ENCODE measurements at places on chromosomes 4 and X.

- DNase-seq = no peak
Measured at GRCh38 chr4:159434114-159434870, 331.4 kb downstream of the RAPGEF2 start.

DNA sequence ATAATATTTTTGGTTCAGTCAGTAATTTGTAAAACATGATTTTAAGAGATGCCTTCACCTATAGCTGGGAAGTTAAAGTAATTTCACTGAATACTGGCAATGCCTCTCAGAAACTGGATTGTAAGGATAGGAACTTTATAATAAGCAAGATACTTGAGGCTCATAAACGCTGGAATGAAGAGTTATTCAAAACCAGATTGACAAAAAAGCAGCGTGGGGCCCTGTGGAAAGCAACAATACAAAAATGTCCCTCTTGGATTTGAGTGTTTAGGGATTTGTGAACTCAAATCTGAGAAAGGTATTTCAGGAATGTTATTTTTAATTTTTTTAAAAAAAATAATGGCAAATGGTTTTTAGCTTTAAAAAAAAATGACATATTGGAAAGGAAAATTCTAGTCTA is 94.6 kb downstream of the ANK2 start:
- no peak for DNase-seq

- no peak for DNase-seq
Measured at GRCh38 chrX:2176733-2177132, 324.0 kb downstream of the DHRSX start.

DNA sequence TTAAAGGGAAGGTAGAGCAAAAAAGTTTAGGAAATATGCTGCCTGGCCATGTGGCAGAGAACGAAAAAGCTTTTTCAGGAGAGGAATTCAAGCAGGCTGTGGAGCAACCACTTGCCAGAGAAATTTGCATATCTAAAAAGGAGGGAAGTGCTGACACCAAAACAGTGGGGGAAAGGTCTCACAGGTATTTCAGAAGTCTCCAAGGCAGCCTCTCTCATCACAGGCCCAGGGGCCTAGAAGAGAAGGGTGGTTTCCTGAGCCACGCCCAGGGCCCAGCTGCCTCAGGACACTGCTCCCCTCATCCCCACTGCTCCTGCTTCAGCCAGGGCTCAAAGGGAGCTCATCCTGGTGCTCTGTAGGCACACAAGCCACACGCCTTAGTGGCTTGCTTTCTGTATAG is 29.9 kb upstream of the STS start:
- DNase-seq = no peak

DNA sequence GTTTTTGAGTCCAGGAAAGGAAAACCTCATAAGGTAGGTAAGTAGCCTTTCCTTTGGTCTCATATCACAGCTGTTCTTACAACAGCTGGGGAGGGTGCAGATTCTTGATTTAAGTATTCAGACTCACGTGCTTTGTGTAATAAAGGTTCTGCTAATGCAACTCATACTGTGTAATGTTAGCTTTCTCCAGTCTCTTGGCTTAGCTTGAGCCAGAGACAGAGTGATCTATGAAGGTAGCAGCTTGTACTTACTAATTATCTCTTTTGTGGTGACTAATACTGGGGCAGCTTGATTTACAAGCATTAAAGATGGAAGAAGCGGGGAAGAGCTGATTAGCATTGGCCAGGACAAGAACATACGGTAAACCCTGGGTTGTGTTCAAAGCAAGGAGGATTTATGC is 80.3 kb downstream of the LNX1 start:
- DNase-seq = no peak

GRCh38 chr4:64911846-64912245 is 502.6 kb upstream of the TECRL start:
- no peak for DNase-seq

GRCh38 chrX:41429592-41429991 is 17.6 kb upstream of the NYX start:
- no peak for DNase-seq

- DNase-seq = no peak
Measured at GRCh38 chr4:83618991-83619645, 83.2 kb downstream of the GPAT3 start.

DNA sequence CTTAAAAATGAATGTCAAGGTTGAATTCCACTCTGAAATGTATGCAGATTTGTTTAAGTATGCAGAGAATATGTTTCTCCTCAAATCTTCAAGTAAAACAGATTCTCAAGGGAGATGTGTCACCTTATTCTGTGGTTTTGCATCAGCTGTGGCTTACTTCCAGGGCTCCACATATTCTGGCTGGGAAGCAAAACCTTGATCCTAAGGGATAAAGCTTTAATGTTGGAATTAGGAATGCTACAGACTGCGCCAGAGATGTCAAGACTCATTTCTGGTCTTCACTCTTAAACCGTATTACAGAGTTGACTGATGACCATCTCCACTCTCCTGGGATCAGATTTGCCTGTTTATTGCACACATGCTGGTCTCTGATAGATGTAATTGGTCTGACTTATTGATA is 143.9 kb upstream of the DIPK2B start:
- DNase-seq = no peak

DNA sequence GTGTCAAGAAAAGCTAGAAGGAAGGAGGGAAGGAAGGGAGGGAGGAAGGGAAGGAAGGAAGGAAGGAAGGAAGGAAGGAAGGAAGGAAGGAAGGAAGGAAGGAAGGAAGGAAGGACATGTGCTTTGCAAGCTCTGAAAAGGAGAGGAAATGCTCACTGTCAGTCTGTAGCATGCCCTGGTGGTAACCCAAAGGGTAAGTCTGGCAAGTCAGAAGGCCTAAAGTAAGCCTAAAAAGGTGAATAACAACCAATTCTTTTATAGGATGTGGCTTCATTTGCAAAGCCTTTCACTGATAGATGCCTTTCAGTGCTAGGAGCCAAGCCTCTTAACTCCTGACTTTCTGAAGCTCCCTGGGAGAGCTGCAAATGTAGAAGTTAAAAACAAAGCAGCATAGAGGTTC is 542.6 kb downstream of the CFAP47 start:
- DNase-seq = no peak

DNA sequence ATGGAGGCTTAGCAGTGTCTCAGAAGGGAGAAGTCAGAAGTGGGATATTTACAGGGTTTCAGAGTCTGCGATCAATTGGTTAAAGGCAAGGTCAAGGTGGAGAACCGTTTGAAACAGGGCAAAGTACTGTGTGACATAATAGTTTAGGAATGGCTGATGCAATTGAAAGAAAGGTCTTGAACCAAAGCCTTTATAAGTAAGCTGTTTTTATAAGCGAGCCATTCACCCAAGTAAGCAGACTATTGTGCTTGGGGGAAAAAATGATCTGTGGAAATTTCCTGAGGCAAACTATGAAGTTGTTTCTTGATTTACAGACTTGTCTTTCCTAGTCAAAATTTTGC is 327.3 kb downstream of the CAMK2D start:
- DNase-seq = no peak

DNA sequence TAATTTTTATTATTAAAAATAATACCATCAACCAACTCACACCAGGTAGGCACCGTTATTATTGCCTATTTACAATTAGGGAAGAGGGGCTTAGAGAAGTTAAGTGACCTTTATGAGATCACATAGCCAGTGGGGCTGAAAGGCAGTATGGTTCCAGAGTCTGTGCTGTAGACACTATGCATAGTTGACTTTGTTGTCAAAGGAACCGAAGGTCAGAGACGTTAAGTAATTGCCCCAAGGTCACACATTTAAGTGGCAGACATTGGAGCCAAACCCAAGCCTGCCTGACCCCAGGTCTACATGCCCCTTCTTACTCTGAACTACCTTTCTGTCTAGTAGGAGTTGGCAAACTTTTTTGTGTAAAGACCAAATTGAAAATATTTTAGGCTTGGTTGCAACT is 36.4 kb downstream of the RHOH start:
- DNase-seq = no peak

DNA sequence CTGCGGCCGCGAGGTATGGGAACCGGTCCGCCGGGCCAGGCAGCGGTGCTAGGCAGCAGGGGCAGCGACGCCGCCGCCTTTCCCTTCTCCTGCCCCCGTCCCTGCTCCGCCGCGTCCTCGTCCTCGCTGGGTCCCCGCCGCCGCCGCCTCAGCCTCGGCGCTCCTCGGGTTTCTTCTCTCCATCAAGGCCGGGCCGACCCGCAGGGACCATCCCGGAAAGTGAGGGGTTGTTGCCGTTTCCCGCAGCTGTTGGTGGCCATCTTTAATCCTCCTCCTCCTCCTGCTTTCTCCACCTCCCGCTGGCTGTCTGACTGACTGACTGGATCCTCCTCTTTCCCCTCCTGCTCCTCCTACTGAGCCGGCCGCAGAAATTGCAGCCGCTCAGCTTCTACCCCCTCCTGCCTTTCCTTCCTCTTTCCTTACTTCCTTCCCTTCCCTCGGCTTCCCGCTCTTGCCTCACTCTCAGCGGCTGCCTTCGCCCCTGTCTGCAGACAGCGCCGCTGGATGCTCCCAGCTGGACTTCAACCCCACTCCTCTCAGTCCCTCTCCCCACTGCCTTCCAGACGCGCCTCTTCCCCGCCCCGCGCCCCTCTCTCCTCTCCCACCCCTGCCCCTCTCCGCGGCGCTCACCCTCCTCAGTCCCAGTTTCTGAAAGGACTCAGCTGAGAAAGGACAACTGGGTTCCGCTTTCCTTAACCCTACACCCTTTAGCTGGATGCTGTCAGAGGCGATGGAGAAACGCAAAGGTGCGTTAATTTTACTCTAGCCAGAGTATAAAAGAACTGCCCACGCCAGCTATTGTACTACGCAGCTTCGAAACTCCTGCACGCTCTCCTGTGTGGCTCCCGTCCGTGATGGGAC is at the start of gene WDFY3:
Gene WDFY3, minus strand, starts transcription at position 309 of the 861 bp plus-strand sequence. CDS start 106,099 bp downstream, outside the sequence.
- DNase-seq = peak; percentile 11

GRCh38 chrX:10365532-10366265 is 208.9 kb downstream of the CLCN4 start:
- DNase-seq = no peak

DNA sequence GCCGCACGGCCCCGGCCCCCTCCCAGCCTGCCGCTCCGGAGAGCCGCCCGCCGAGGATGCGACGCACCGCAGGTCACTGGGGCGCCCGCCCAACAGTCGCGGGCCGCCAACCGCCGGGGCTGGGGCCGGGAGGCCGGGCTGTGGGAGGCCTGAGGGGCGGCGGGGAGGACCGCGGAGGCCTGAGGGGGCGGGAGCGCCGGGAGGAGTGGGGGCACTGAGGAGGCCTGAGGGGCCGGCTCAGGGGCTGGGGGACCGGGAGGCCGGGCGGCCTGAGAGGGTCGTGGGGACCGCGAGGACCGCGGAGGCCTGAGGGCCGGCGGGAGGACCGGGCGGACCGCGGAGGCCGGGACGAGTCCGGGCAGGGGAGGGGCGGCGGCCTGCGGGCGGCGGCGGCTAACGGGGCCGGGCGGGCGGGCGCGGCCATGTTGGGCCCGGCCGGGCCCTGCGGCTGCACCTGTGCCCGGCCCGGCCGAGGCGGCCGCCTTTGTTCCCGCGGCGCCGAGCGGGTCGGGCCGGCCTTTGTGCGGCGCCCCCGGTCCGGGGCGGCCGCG is 353 bp downstream of the NSD2 start:
- no peak for DNase-seq

GRCh38 chr4:46386570-46386969 is 3.4 kb downstream of the GABRA2 start:
- no peak for DNase-seq
